ENCODE measurements at places on chromosomes 13 and 19. TPM values are rescaled to one million over a fixed set of nuclear protein-coding genes. Genes with fewer than 3 reads are reported as not detected.

DNA sequence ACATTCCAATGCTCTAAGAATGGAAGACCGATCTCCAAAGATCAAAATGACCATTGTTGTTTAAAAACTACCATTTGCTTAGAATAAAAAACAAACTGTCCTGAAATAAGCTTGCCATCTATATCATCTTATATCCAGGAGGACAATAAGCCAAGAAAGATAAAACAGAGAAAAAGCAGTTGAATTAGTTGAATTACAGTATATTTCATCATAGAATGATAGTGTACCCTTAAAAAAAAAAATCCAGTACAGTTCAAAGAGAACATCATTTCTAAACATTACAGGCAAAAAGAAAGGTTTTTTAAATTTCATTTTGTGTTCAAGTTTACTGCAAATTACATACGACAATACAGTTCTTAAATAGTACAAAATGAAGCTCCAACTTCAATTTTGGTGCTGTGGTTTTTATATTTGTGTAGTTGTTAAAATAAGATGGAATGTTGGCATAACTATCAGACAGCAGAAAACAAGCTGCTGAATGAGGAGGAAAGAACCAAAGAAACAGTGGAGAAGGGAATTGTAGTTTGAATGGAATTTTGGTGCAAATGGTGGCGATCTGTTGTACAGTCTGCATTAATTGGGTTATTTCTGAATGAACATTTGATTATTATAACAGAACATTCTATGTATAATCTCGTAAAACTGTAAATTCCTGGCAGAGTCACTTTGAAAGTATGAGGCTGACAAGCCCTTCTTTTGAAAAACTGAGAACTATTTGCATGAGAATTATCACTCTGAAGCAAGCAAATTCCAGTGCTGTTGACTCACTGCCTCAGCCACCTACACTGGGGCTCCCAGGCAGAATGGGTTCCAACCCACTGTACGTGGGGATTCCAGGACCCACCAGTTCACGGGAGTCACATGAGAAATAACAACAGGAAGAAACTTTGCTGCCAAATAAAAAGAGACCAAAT lies 37.7 kb downstream of the LHFPL6 start:
- DNase-seq = peak; percentile 31

- DNase-seq = no peak
Observed at GRCh38 chr19:1471515-1472160, 7.4 kb downstream of the C19orf25 start.

GRCh38 chr13:51929699-51930098 lies 67.9 kb downstream of the CCDC70 start:
- no peak for DNase-seq

- no peak for DNase-seq
Observed at GRCh38 chr19:8456064-8456463, 11.3 kb downstream of the HNRNPM start.

- no peak for DNase-seq
Observed at GRCh38 chr13:112891477-112892401, 77.3 kb upstream of the MCF2L start.

DNA sequence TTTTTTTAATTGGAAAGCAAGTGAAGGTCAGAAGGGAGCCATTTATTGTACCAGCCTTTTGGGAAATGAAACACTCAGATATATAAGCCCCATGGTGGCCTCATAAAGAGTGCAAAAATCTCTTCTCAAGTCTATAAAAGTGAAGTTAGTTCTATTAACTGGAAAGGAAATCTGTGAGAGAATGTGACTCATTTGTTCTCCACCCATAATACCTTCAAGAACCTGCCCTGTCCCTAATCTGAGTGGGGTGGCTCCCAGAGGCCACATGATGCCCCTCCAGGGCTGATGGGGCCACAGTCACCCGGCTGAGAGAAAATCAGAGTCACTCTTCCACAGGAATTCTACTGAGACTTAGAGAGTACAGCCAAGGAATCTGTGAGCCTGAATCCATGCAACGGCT lies 65.8 kb upstream of the SERP2 start:
- DNase-seq = no peak

GRCh38 chr13:95368998-95369397 lies 67.7 kb upstream of the ABCC4 start:
- no peak for DNase-seq

DNA sequence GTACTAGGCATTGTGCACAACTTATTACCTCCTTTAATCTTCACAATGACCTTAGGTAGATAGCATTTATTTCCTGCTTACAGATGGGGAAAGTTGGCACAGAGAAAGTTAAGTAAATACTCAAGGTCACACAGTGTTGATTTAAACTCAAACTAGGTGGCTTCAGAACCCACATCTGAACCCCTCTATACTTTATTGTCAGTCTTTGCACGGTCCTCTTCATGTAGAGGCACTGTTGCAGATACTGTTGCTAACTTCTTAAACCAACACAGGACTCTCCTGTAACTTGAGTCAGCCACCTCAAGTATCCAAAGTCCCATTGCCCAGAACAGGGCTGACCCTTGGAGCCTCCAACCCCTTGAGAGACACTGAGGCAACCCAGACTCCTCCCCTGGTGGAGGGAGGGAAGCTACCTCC lies 48.8 kb downstream of the FRY start:
- DNase-seq = no peak

- DNase-seq = no peak
Observed at GRCh38 chr13:103716718-103717117, 650.5 kb upstream of the SLC10A2 start.

GRCh38 chr19:35856546-35857149 lies at the start of gene KIRREL2:
Gene KIRREL2, plus strand, starts transcription at chr19:35856911. Its CDS starts 209 bp downstream, at chr19:35857120.
- peak; percentile 90 for DNase-seq

GRCh38 chr13:102901615-102902305 lies 55.9 kb downstream of the ERCC5 start:
- DNase-seq = no peak

- DNase-seq = no peak
Observed at GRCh38 chr19:50663482-50663790, 14.2 kb downstream of the C19orf81 start.

DNA sequence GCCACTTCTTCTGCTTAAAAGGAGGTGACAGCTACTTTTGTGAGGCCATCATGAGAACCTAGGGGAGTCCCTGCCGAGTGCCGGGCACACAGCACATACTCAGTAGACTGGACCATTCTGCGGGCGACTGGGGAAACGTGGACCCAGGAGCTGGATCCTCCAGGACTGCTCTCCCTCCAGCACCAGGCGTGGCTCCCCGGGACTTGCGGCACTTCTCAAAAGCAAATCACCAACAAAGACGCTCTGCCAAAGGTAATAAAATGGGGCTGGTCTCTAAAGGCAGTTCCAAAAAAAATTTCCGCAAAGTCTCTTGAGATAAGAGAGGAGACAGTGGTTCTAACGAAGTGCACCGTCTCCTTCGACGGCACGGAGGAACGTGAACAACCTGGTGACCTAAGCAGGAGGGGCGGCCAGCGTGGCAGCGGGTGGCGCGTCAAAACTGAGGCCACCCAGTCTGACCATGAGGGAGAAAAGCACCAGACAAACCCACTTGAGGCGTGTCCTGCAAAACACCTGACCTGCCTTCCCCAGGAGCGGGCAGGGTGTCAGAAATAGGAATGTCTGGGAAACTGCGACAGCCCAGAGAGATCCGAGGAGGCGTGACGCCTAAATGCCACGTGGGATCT lies 1.4 kb upstream of the TMPRSS9 start:
- no peak for DNase-seq

- peak; percentile 28 for DNase-seq
Observed at GRCh38 chr19:32878988-32879387, 9.4 kb upstream of the SLC7A9 start.

DNA sequence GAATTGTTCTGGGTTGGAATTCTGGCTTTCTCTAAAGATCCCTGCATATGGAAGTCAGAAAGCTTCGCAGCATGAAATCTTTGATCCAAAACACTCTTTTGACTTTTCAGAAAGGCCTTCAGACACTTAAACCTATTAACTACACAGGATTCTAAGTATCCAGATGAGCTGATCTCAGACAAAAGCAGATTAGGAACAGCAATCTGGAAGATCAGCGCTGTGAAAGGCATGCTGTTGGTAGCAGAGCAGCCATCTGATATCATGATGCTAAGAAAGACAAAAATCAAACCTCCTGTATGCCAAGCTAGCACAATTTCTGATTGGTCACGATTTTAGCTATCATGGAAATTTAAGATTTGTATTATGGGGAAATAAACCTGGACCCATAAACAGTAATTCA lies 589.9 kb downstream of the GPC5 start:
- DNase-seq = no peak

DNA sequence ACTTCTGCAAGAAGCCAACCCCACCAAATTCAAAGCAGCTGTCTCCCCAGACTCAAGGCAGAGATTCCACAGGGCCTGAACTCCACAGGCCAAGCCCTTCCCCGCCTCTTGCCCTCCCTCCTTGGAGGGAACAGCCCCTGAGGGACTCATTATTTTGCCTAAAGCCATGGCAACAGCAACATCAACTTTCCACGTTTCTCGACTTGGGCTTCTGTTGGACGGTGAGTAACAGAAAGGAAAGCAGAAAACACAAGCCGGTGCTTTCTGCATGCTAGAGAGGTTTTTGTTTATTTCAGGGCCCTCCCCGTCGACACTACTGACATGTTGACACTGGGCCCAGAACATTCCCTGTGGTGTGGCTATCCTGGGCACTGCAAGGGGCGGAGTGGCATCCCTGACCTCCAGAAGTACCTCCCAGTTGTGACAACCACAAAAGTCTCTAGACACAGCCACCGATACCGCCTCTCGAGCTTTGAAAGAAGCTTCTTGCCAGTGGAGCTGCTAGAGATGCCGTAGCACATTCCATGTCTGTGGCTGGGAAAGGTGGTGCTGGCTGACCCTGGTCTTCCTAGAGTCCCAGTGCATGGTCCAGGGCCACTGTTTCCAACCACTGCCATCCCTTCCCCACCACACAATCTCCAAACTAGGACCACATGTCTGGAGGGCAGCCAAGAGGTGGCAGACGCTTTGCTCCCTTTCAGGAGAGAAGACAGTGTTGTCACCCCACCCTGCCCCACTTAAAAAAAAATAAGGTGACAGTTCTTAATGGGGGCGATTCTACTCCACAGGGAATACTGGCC lies 12.8 kb downstream of the CAPS start:
- DNase-seq = no peak

- DNase-seq = no peak
Observed at GRCh38 chr19:7772752-7773291, 9.8 kb downstream of the CLEC4M start.

GRCh38 chr19:29815231-29815630 lies 3.4 kb downstream of the CCNE1 start:
- DNase-seq = no peak

DNA sequence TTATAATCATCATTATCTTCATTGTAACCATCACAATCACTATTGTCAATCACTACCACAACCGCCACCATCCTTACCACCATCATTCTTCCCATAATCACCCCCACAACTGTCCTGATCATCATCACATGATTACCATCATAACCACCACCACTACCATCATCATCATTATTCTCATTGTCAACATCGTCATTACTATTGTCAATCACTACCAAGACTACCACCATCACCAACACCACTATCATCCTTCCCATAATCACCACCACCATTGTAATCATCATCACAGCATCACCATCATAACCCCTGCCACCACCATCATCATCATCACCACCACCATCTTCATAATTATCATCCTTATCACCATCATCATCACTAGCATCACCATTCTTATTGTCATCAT lies 55.2 kb downstream of the MBD3L1 start:
- DNase-seq = no peak

- no peak for DNase-seq
Observed at GRCh38 chr19:43802216-43802951, at the start of gene LYPD5. Gene LYPD5, minus strand, starts transcription at chr19:43802447. Its CDS starts 67 bp downstream, at chr19:43802380.

GRCh38 chr13:43077046-43077445 lies 53.7 kb downstream of the DNAJC15 start:
- DNase-seq = no peak

- no peak for DNase-seq
Observed at GRCh38 chr19:55080121-55080967, 4.7 kb downstream of the EPS8L1 start.

DNA sequence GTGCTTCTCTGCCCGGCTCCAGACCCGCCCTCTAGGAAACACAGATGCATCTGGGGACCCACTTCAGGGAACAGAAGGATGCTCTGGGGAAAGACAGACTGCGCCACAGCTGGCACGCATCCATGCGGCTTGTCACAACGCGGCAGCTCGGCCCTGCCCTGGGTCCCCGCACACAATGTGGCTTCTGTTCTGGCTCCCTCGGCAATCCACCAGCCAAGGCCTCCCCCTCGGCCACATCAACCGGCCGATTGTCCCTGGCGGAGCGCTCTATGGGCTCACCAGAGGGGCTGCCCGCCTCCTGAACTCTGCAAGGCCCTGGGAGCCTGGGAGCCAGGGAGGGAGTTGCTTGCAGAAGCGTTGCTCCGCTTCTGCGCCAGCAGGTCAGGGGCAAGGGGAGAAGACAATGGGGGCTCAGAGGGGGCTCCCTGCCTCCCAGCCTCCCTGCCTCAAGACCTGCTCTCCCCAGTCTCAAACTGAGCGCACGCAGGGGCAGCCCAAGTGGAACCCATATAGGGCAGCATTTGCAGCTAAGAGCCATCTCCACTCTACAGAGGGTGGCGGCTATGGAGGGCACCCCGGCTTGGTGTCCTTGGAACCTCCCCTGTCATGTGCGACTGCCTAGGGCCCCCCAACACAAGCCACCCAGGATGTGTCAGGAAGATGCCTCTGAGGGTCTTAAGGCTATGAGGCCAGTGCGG lies 37.9 kb downstream of the MLLT1 start:
- no peak for DNase-seq

ZNF613 gene
- 14.2 TPM for total RNA-seq

ZNF296 gene
- 6.8 TPM for total RNA-seq

HCST gene
- total RNA-seq = 1.1 TPM

ZNF667 gene
- total RNA-seq = 9.3 TPM

RNASEH2B gene
- 43.9 TPM for total RNA-seq

RASA3 gene
- 21.9 TPM for total RNA-seq

C13orf42 gene
- 11.7 TPM for total RNA-seq

DNAAF3 gene
- 5.7 TPM for total RNA-seq
